ENCODE measurements at places on chromosomes 2 and 18. TPM values are rescaled to one million over a fixed set of nuclear protein-coding genes. Genes with fewer than 3 reads are reported as not detected.
A peak's percentile ranks its signal among the peaks of the same experiment; 100 is the strongest.

ASPRV1 gene
- 0.32 TPM for total RNA-seq

LAMA3 gene
- total RNA-seq = 0.07 TPM

GALR1 gene
- total RNA-seq = not detected

MYO1B gene
- total RNA-seq = 36.7 TPM

TM4SF20 gene
- not detected for total RNA-seq

AQP12B gene
- total RNA-seq = not detected

DQX1 gene
- total RNA-seq = 0.41 TPM

GRCh38 chr2:20067992-20068584 lies 16.7 kb upstream of the LAPTM4A start:
- peaks cover 4% of the 10 kb centered on the region for H3K27me3 ChIP-seq
- no peak for DNase-seq
- H3K4me1 ChIP-seq = peaks cover 3% of the 10 kb centered on the region
- H3K4me3 ChIP-seq = no peak overlapping the region
- no peaks in the 10 kb centered on the region for H3K36me3 ChIP-seq
- H3K27ac ChIP-seq = no peak overlapping the region

DNA sequence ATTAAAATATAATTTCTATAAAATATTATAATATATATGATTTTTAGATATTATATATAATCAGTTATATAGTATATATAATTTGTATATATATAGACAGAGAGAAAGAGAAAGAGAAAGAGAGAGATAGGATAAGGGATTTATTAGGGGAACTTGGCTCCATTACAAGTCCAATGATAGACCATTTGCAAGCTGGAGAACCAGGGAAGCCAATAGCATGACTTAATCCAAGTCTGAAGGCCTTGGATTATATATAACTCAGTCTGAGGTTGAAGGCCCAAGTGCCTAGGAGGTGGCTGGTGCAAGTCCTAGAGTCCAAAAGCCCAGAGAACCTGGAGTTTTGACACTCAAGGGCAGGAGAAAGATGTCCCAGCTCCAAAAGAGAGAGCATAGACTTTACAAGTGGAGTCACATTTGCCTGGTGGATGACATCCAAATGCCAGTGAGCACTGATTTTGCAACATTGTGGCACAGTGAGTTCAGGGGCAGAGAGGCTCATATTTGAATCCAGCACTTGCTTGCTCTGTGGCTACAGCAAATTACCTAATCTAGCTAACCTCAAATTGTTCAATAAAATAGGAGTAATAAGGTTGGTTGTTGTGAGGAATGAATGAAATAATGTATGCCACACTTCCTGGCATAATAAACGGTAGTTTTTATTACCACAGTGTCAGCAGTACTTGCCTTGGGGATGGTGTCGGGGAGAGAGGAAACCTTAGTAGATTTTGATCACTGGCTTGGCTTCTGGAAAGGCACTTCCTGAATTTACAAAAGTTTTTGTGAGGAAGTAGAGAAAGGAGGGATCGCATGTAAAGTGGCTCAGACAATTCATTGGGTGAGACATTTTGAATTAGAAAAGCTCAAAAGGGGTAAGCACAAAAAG lies 69.6 kb upstream of the CD28 start:
- no peak for DNase-seq
- peak overlapping the region; percentile 72 for H3K27ac ChIP-seq
- H3K4me1 ChIP-seq = peaks cover 26% of the 10 kb centered on the region
- H3K36me3 ChIP-seq = no peaks in the 10 kb centered on the region
- no peaks in the 10 kb centered on the region for H3K27me3 ChIP-seq

DNA sequence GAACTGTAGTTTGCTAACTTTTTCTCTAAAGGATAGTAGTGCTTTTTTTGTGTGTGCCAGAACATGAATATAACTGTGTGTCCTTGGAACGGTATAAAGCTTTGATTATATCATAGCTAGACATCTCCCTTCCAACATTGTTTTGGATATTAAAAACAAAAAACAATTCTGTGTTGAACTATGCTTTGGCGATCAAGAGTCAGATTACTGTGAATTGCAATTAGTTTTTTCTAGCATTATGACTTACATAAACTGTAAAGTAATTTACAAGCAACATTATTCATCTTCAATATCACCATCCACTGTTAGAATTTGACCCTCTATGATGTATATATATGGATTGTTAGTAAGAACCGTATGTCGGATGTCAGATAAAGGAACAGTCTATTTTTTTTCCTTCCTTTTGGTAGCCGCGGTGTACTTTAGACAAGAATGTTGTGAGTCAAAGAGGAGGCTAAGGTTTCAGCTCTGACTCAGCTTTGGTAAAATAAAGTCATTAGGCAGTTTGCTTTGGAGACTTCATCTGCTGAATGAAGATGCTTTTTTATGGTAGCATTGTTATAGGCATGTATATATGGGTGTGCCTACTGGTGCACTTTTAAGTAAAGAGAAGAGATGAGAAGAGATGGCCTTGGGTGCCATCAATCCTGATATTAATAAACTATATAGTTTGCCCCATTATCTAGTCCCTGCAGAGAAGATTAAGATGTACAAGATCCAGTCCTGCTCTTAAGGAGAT lies 76.4 kb downstream of the LTBP1 start:
- H3K36me3 ChIP-seq = no peaks in the 10 kb centered on the region
- no peaks in the 10 kb centered on the region for H3K4me1 ChIP-seq
- no peak overlapping the region for H3K4me3 ChIP-seq
- no peak overlapping the region for H3K27ac ChIP-seq

GRCh38 chr2:102301867-102302362 lies 9.4 kb upstream of the IL1RL1 start:
- peak overlapping the region; percentile 58 for H3K27ac ChIP-seq
- H3K36me3 ChIP-seq = no peaks in the 10 kb centered on the region
- peaks cover 46% of the 10 kb centered on the region for H3K4me1 ChIP-seq
- peak; percentile 66 for DNase-seq
- peaks cover 3% of the 10 kb centered on the region for H3K27me3 ChIP-seq
- peak overlapping the region; percentile 17 for H3K4me3 ChIP-seq

DNA sequence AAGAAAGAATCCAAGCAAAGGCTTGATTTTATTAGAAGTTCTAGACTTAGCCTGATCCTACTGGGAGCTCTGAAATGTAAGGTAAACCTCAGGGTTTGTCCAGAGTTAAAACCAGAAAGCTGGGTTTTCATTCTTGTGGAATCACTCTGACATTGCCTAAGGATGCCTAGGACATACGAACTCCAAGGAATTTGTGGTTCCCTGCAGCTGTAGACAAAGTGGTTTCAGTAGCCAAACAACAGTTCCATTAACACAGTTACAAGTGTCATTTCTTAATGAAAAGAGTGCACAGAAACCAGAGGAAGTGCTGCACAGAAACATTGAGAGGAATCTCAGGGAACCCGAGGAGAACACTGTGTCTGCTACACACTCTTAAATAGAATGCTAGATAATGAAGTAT lies 221.4 kb upstream of the ST6GAL2 start:
- no peak for DNase-seq
- H3K4me3 ChIP-seq = no peak overlapping the region
- H3K27me3 ChIP-seq = no peaks in the 10 kb centered on the region
- H3K27ac ChIP-seq = no peak overlapping the region

- H3K4me3 ChIP-seq = no peak overlapping the region
- no peak overlapping the region for H3K27ac ChIP-seq
- peaks cover 2% of the 10 kb centered on the region for H3K36me3 ChIP-seq
- DNase-seq = no peak
- H3K4me1 ChIP-seq = no peaks in the 10 kb centered on the region
- peaks cover 18% of the 10 kb centered on the region for H3K27me3 ChIP-seq
Measured at GRCh38 chr2:219416235-219416602, 2.0 kb upstream of the DES start.

- H3K27me3 ChIP-seq = no peaks in the 10 kb centered on the region
- H3K4me1 ChIP-seq = no peaks in the 10 kb centered on the region
- H3K4me3 ChIP-seq = no peak overlapping the region
- no peak for DNase-seq
Measured at GRCh38 chr2:158567208-158567607, 110.5 kb downstream of the PKP4 start.

- H3K27ac ChIP-seq = no peak overlapping the region
- peak; percentile 9 for DNase-seq
- peaks cover 7% of the 10 kb centered on the region for H3K27me3 ChIP-seq
- H3K4me1 ChIP-seq = peaks cover 5% of the 10 kb centered on the region
- no peaks in the 10 kb centered on the region for H3K36me3 ChIP-seq
Measured at GRCh38 chr2:161825429-161825828, 201.2 kb downstream of the SLC4A10 start.

DNA sequence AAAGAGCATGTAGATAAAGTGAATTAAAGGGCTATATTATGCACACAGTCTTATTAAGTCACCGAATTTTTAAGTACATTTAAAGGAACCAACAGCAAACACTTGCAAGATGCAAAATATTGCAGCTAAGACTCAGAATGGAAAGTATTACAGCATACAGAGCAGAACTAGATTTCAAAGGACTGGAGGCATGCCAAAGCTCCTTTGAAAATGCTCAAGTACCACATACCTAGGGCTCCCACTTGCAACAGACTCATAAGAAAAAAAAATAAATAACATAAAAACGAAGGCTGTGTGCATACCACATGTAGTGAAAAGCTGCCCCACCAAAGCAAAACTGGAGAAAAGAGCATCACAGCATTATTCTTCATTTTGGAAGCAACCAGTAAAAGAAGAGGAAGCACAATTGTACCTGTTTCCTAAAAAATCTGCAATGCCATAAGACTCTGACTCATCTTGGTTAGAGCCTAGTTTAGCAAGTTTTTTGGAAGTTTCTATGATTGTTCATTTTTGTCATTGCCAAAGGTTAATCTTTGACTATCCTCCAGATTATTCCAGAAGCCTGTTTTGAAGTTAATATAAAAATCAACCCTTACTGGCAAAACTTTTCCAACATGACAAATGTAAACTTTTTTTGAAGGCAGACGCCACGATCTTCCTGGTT lies 306.0 kb upstream of the COL3A1 start:
- no peaks in the 10 kb centered on the region for H3K27me3 ChIP-seq
- no peak overlapping the region for H3K4me3 ChIP-seq
- H3K4me1 ChIP-seq = no peaks in the 10 kb centered on the region
- no peak for DNase-seq

- no peaks in the 10 kb centered on the region for H3K27me3 ChIP-seq
- no peaks in the 10 kb centered on the region for H3K36me3 ChIP-seq
- no peak overlapping the region for H3K27ac ChIP-seq
- H3K4me3 ChIP-seq = no peak overlapping the region
Measured at GRCh38 chr2:164115806-164116205, 380.0 kb upstream of the FIGN start.

- no peak overlapping the region for H3K4me3 ChIP-seq
- H3K27me3 ChIP-seq = peaks cover 9% of the 10 kb centered on the region
- no peaks in the 10 kb centered on the region for H3K4me1 ChIP-seq
- no peaks in the 10 kb centered on the region for H3K36me3 ChIP-seq
Measured at GRCh38 chr2:111186933-111187332, 66.2 kb downstream of the BCL2L11 start.

DNA sequence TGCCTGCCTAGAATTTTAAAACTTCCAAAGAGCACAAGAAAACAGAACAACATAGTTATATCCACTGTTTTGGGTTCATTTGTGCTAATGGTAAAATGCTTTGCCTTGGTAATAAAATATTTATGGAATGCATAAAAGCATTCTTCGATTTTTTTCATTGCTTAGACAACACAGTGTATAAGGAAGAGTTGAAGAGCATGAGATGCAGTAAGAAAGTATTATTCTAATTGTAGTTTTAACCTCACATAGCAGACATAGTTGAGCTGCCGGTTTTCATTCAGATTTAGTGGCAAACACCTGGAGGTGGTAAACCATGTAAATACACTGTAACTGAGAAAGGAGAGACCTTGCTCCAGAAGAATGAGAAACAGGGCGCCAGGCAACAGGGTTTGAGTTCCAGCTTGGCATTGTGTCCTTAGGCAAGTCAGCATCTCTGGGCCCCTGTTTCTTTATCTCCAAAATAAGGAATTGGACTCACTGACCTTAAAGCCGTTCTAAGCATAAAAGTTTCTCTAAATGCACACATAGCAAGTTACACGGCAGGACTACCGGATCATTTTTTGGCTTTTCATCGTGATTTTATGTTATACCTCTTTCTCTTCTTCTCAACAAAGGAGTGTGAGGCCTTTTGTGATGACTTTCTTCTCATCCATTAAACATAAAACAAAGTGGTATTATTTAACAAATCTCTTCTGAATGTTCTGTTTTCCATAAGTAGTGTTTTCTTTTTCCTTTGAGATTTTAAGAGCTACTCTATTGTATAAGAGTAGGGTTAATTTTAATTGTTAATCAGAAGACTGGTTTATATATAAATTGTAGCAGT lies 7.9 kb downstream of the UGP2 start:
- DNase-seq = no peak
- H3K4me3 ChIP-seq = no peak overlapping the region
- H3K27ac ChIP-seq = no peak overlapping the region
- peaks cover 63% of the 10 kb centered on the region for H3K4me1 ChIP-seq
- no peaks in the 10 kb centered on the region for H3K27me3 ChIP-seq
- peaks cover 16% of the 10 kb centered on the region for H3K36me3 ChIP-seq

DNA sequence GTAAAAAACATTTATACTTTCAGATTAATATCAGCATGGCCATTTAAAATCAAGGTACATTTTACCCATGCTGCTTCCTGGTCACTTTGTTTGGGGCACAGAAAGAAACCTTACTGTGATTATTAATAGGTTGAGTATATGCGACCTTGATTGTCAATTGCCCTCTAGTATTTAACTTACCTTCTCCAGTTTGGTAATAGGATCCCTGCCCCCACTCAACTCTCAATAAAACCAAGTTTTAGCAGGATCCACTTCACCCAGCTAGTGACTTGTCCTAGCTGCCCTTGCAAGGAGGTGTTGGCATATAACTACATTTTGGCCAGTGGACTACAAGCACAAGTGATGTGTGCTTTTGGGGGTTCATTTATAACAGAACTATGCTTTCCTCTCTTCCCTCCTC lies 34.3 kb downstream of the FANCL start:
- H3K36me3 ChIP-seq = peaks cover 18% of the 10 kb centered on the region
- H3K27ac ChIP-seq = no peak overlapping the region
- H3K4me3 ChIP-seq = no peak overlapping the region
- DNase-seq = no peak
- H3K4me1 ChIP-seq = no peaks in the 10 kb centered on the region

Data from activated CD4-positive, alpha-beta T cell treated with anti-CD3 and anti-CD28 coated beads for 36 hours (primary cell).